ENCODE measurements at places on chromosomes 3 and 15. TPM values are rescaled to one million over a fixed set of nuclear protein-coding genes. Genes with fewer than 3 reads are reported as not detected.

The DNAJA4 gene
- total RNA-seq: 9.9 TPM

The GPR149 gene
- not detected for total RNA-seq

The LXN gene
- total RNA-seq: 4.9 TPM

The IQGAP1 gene
- total RNA-seq: 205 TPM
